ENCODE measurements at places on chromosomes 7 and 10.

DNA sequence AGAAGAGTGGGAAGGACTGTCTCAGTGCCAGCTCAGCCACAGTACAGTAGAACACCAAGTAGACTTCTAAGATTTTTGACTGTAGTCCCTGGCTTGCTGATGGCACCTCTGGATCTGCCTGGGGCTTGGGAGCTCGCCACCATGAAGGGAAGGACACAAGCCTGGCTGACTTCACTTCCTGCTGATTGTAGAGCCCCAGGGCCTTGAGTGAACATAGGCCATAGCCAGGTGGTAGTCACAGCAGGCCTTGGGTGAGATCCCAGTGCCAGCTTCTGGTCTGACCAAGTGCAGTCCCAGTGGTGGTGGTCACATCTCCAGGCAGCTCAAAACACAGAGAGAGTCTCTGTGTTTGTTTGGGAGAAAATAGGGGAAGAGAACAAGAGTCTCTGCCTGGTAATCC, 57.6 kb upstream of the HBP1 start:
- no peak for DNase-seq

- no peak for DNase-seq
Measured at GRCh38 chr7:9231630-9232121, 798.3 kb downstream of the NXPH1 start.

GRCh38 chr7:141220263-141220880, 146.5 kb downstream of the TMEM178B start:
- DNase-seq = no peak

- DNase-seq = no peak
Measured at GRCh38 chr7:525740-526139, 6.1 kb upstream of the PDGFA start.

DNA sequence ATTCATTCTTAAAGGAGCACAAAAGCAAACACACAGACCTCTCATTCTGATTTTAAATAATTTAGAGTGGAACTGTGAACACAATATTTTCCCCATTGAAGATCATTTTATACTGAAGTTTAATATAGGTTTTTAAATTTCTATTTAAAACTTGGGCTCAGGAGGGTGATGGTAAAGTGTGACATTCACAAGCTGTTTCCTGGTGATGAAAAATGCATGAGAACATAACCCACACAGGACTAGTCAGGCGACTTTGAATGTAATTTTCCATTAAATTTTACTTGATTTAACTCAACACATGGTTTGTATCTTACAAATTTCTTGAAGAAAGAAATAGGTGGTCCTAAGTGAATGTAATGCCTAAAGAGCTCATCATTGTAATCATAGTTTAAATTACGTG, 143.6 kb downstream of the CDK14 start:
- no peak for DNase-seq

GRCh38 chr7:4247106-4247876, 434.8 kb upstream of the FOXK1 start:
- no peak for DNase-seq

GRCh38 chr7:452226-452751, 67.4 kb downstream of the PDGFA start:
- DNase-seq = no peak

GRCh38 chr10:123614888-123615287, 51.3 kb upstream of the GPR26 start:
- no peak for DNase-seq

DNA sequence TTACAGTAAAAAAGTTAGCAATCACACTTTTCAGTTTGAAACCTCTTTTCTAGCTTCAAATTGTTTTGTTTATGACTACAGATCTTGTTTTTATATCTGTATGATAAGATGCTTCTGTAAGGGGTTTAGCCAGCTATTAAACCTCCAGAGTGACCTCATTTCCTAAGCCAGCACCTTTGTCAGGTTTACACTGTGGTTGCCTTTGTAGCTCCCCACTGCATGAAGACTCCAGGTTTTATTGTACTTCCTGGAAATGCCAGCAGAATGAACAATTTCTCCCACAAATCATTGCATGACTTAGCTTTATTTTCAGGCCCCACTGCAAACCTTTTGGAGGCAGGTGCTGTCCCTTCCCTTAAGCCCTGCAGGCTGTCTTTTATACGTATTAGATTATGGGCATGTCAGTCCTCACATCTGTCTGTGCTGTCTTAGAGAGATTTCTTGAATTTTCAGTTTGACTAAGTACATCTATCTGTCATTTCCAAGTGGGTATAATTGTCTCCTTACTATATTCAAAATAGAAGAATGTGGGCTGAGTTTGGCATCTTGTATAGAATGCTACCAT, 8.2 kb upstream of the AGR3 start:
- no peak for DNase-seq

GRCh38 chr10:119061352-119061751, 19.3 kb downstream of the EIF3A start:
- no peak for DNase-seq

DNA sequence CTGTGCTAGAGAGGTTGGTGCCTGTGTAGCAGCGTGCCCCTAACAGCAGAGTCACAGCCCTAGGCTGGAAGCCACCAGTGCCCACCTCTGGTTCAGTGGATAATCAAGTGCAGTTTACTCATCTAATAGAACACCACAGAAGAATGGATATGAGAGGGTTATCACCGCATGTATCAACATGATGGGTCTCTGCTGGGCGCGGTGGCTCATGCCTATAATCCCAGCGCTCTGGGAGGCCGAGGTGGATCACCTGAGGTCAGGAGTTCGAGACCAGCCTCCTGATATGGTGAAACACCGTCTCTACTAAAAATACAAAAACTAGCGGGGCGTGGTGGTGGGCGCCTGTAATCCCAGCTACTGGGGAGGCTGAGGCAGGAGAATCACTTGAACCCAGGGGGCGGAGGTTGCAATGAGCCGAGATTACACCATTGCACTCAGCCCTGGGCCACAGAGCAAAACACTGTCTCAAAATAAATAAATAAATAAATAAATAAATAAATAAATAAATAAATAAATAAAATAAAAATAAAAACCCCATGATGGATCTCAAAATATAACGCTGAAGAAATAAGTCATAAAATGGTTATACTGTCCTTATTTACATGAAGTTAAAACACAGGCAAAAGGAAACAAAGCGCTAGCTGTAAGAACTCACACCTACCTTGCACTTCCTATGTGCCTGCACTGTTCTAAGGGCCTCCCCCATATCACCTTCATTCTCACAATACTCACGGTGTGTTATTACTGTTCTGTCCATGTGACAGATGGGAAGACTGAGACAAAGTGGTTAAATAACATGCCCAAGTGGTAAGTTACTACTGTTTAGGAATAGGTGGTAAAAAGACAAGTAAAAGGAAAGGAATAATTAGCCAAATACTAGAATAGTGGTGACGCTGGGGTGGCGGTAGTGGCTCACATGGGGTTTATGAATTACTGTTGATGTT, 70.9 kb downstream of the AMZ1 start:
- DNase-seq = no peak

- DNase-seq = no peak
Measured at GRCh38 chr7:2668401-2668800, 19.6 kb upstream of the AMZ1 start.

GRCh38 chr7:92652536-92652935, 62.3 kb upstream of the FAM133B start:
- DNase-seq = no peak

DNA sequence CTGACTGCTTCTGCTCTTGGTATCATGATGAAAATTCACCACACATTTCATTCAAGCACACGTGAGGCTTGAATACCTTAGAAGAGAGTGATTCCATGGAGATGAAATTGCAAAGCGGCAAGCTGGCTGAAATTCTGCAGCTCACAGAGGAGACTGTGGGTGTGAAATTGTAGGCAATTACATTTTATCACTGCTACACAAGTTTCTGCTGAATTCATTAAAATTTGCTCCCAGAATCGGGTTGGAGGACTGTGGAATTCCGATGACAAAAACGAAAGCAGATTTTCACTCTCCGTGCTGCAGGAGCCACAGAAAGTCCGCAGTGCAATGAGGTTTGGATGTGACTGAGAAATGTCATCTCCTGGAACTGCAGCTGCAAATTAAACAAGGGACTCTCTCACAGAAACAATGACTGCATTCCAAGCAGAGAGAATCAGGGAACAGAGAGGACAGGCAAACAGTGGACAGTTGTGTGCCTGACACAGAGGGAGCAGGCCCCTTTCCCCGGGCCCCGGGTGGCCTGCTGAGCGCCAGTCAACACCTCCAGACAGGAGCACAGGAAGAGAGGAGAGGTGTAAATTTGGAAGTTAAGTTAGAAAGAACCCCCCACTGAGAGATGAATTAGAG, 109.1 kb downstream of the C10orf90 start:
- no peak for DNase-seq

- DNase-seq = peak; percentile 39
Measured at GRCh38 chr10:96673318-96674099, 46.8 kb downstream of the PIK3AP1 start.

- DNase-seq = no peak
Measured at GRCh38 chr10:43125274-43125845, 12.9 kb upstream of the CSGALNACT2 start.

All from uterus (tissue), 4 donors.